ENCODE measurements at places on chromosomes 5 and 9. TPM values are rescaled to one million over a fixed set of nuclear protein-coding genes. Genes with fewer than 3 reads are reported as not detected.

CLIC3 gene
- total RNA-seq, result 0.95 TPM

GLRX gene
- 4.2 TPM for total RNA-seq

ARSK gene
- total RNA-seq, result 6.9 TPM

ANKDD1B gene
- total RNA-seq, result 0.10 TPM

PIP5K1B gene
- total RNA-seq, result 0.04 TPM
